NCI-H1436 treated with DMSO at 0.1 percent for 48 hours (cell line): ENCODE measurements at places on chromosomes 6 and 20.

- DNase-seq = no peak
Measured at GRCh38 chr6:95576218-95576997, 927 bp upstream of the MANEA start.

- no peak for DNase-seq
Measured at GRCh38 chr20:31664696-31665354, 27.1 kb downstream of the COX4I2 start.

- DNase-seq = no peak
Measured at GRCh38 chr6:141282263-141282662, 850.5 kb upstream of the GJE1 start.

DNA sequence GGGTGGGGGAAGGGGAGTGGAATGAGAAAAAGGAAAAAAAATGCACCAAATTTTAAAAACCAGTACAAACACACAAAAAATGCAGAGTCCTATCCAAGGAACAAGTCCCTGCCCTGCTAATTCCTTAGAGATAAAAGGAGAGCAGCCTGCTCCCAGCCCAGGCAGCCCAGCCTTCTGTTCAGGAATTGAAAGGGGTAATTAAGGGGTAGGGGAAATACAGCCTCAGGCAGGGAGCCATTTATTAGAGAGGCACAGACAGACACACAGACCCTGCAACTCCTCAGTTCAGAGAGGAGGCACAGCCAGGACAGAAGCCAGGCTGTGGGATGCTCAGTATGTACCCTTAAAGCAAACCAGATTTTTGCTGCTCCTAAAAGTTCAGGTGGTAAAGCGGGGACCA is 137.2 kb downstream of the EYA2 start:
- no peak for DNase-seq

GRCh38 chr20:35404614-35405259 is 7.0 kb downstream of the UQCC1 start:
- DNase-seq = no peak

DNA sequence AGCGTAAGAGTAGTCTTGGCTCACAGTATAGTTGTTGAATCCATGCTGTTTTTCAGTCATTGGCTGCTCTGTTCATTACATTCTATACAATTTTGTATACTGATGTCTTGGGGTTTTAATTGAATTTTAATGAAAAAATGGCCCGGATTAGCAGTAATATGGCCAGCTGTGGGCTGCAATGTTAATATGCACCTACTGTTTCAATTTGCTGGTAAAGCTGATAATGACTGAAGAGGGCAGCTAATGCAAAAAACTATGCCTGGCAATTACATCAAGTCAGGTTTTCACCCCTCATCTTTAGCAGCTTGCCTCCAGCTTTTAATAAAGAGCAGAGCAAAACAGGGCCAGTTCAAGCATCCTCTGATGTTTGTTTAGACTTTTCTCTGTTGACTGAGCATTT is 394.5 kb downstream of the PLCB1 start:
- DNase-seq = no peak
